Amygdala (tissue), 56 donors: ENCODE measurements at places on chromosomes 11 and 22.

- DNase-seq = no peak
Measured at GRCh38 chr11:68753300-68753699, 2.0 kb upstream of the TESMIN start.

DNA sequence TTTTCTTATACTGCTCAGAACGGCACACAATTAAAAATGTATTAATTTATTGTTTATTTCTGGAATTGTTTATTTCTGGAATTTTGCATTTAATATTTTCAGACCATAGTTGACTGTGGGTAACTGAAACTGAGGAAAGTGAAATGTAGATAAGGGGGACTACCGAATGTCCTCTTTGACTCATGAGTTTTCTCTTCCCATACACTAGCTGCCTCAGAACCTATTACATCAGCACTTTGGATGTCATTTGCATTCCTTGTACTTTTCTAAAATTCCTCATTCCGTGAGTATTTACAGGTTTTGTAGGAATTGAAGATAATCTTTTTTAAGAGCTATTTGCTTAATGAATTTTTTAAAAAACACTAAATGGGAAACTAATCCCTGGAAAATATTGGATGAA is 29.8 kb downstream of the ZC3H12C start:
- no peak for DNase-seq

GRCh38 chr11:123702139-123702538 is 39.3 kb downstream of the ZNF202 start:
- no peak for DNase-seq

- no peak for DNase-seq
Measured at GRCh38 chr11:68353118-68353517, 40.7 kb downstream of the LRP5 start.

- DNase-seq = no peak
Measured at GRCh38 chr22:33053323-33053722, 4.9 kb downstream of the SYN3 start.

DNA sequence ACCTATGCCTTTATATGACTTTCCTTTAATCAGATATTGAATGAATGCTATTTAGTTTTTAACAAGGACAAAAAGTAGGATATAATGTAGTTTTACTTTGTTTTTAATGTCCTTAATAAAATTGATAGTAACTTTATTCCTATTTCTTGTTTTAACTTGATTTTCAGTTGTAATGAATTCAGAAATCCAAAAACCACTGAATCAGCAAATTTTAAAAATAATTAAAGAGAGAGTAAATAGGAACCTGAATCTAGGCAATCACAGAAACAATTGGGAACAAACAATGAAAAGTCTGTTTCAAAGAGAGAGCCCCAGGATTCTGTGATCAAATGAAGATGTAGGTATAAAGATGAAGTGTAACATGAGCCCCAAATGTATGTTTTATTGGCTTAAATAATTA is 556.0 kb downstream of the LUZP2 start:
- DNase-seq = no peak

DNA sequence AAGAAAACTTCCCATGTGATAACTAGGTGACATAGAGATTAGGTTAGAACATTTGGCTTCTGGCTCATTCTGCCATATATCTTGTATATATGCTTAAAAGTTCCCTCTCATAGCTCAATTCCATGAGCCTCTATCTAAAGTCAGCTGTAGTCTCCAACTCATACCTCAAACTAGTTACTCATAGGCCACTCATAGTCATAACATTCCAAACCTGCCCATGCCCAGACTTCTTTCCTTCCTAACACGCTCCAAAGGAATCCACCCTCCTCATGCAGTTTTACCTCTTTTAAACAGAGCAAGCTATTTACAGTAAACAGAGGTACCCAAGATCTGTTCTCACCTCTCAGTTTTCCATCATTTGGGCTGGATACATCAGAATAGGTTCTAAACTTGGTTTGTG is 39.4 kb downstream of the GLYATL2 start:
- no peak for DNase-seq
